ENCODE measurements at places on chromosomes 2 and 18.
A peak's percentile ranks its signal among the peaks of the same experiment; 100 is the strongest.

- DNase-seq = no peak
Observed at GRCh38 chr2:128264881-128265607, 53.6 kb downstream of the HS6ST1 start.

- peak; percentile 48 for DNase-seq
Observed at GRCh38 chr18:52348209-52348608, 8.2 kb downstream of the DCC start.

DNA sequence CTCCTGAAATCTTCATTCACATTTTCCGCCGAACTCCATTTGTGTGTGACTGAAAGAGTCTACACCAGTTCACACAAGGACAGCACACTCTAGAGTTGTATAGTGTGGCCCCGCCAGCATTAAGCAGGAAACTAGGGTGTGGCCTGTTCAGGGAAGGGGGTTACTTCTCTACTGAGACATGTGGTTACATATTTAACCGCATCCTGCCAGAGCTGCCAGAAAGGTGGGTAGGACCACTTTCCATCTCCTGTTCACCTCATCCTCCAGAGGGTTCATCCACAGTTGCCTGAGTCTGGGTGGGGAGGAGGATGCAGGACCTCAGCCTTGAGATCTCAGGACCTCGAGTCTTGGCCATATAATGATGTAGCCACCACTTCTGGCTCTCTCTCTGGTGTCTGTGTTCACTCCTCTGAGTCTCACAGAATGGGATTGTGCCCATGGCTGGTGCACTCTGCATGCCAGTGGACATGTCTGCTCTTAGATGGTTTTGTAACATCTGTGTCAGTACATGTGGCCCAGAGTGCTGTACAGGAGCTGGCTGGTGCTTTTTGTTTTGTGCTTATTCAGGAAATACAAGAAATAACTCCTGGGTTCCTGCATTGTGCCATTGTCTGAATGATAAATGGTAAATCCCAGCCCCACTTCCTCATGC lies 7.7 kb upstream of the SP140L start:
- no peak for DNase-seq

- DNase-seq = no peak
Observed at GRCh38 chr2:109129921-109130722, 1.1 kb downstream of the SH3RF3 start.

- DNase-seq = no peak
Observed at GRCh38 chr2:65997961-65998360, 437.0 kb upstream of the MEIS1 start.

- DNase-seq = peak; percentile 62
Observed at GRCh38 chr2:25822190-25823117, 55.8 kb downstream of the ASXL2 start.

DNA sequence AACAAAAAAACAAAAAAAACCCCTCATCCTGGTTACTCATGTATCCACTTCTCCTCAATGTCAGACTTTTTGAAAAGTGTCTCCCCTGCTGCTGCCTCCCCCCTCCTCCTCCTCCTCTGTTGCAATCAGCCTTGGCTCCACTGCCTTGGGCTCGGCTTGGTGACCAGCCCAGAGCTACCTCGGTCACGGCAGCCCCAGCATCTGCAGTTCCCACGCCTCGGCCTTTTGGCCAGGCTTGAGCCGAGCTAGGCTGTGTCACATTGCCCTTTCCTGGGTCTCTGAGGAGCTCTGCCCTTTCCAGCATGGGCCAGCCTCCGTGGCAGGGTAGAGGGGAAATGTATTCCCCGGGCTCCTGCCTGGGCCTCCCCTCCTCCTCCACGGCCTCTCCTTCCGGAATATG lies 22.7 kb upstream of the INHBB start:
- no peak for DNase-seq

GRCh38 chr18:49212819-49213218 lies 247.6 kb downstream of the DYM start:
- no peak for DNase-seq

DNA sequence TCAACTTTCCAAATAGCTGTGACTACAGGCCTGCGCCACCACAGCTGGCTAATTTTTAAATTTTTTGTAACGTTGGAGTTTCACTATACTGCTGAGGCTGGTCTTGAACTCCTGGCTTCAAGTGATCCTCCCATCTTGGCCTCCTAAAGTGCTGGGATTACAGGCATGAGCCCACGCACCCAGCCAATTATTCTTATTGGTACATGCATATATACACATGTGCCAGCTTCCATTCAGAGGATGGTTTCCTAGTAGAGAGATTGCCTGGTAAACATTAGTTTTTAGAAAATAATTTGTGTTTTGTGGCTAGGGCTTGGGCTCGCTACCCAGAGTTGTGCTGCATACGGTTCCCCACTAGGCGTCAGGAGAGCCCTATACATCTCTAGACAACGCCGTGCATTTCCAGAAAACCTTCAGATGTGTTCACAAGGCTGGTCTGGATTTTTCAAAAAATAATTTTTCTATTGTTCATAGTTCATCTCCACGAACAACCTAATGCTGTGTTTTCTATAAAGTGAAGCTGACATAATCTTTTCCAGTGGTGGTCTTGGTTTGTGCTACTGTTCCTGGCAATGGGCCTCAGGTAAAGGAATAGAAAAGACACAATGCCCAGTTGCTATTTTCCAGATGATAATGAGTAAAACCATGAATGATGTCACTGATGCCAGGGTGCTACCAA lies 14.6 kb upstream of the AFG3L2 start:
- DNase-seq = peak; percentile 78
